ENCODE measurements at places on chromosomes 7 and 10. TPM values are rescaled to one million over a fixed set of nuclear protein-coding genes. Genes with fewer than 3 reads are reported as not detected.

GRCh38 chr10:105073999-105074398 lies 432.9 kb downstream of the SORCS3 start:
- peaks cover 3% of the 10 kb centered on the region for H3K27me3 ChIP-seq
- no peak overlapping the region for H3K4me3 ChIP-seq
- DNase-seq: no peak
- no peaks in the 10 kb centered on the region for H3K36me3 ChIP-seq
- no peak overlapping the region for H3K27ac ChIP-seq

- no peak overlapping the region for H3K27ac ChIP-seq
- no peak overlapping the region for H3K4me3 ChIP-seq
- H3K36me3 ChIP-seq: peaks cover 30% of the 10 kb centered on the region
- DNase-seq: no peak
Measured at GRCh38 chr10:3123571-3124411, 48.8 kb downstream of the PITRM1 start.

- H3K36me3 ChIP-seq: no peaks in the 10 kb centered on the region
- no peaks in the 10 kb centered on the region for H3K4me1 ChIP-seq
- H3K4me3 ChIP-seq: no peak overlapping the region
- no peak for DNase-seq
Measured at GRCh38 chr7:115971506-115971905, 59.1 kb downstream of the TFEC start.

DNA sequence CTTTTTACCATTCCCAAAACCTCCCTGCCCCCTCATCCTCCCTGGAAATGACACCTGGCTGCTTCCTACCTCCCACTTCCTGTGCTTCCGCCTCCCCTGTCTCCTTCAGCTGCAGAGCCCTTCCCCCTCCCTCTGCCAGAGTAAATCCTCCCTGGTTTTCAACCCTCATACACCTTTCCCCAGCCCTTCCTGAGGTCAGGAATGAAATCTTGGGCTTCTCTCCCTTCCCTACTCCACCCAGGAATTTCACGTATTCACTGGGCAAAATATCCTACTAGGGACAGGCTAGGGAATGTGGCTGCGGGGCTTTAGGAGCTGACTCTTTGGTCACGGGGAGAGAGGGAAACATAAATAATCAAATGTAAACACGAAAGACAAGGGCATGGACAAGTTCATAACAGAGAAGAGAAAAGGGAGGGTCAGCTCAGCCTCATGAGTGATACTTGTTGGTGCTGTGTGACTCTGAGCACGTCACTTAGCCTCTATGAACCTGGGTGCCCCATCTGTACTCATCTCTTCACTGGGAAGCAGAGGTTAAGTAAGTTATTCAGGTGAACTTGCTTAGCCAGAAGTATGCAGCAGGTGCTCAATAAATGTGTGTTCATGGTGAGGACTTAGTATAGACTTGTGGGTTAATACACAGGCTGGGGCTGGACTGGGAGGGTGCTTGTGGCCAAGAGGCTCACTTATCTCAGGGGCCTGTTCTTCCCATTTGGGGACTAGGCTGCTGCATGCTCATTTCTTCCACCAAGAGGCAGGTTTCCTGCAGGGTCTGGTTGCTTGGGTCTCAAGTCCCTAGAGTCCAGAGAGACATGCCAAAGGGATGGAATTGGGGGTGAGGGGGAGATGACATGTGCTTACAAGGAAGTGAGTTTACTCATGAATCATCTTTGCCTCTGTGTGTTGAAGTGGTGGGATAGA lies 10.0 kb upstream of the DUSP5 start:
- H3K27ac ChIP-seq: no peak overlapping the region
- H3K4me1 ChIP-seq: peaks cover 14% of the 10 kb centered on the region
- no peak overlapping the region for H3K4me3 ChIP-seq

DNA sequence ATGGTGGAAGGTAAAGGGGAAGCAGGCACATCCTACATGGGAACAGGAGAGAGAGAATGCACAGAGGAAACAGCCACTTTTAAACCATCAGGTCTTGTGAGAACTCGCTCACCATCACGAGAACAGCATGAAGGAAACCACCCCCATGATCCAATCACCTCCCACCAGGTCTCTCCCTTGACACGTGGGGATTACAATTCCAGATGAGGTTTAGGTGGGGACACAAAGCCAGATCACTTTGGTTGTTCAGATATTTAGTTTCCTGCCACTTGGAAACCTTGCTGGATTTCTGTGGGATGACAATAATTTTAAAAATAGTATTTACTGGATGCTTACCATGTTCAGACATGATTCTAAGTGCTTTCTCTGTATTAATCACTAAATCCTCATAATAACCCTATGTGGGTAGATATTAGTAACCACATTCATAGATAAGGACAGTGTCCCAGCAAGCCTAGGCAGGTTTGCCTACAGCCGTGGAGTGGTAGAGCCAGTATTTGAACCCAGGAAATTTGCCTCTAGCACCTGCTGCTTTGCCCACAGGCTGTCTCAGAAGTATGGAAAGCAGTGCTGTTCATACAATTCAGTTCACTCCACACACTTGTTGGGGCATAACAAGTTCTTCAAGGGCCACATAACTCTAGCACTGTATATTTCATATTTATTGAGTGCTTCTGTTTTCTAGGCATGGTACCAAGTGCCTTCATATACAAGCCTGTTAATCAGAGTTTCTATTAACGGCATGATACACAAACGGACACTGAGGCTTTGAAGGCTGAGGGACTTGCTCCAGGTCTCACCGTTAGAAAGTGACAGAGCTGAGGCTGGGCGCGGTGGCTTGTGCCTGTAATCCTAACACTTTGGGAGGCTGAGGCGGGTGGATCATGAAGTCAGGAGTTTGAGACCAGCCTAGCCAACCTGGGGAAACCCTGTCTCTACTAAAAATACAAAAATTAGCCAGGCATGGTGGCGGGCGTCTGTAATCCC lies 8.3 kb downstream of the TLL2 start:
- H3K27ac ChIP-seq: no peak overlapping the region
- H3K4me3 ChIP-seq: no peak overlapping the region
- H3K27me3 ChIP-seq: no peaks in the 10 kb centered on the region
- no peak for DNase-seq

Gene CALY
- not detected for total RNA-seq

Gene NRG3
- total RNA-seq: not detected

Measured in activated naive CD8-positive, alpha-beta T cell treated with anti-CD3 and anti-CD28 coated beads for 36 hours (primary cell).